ENCODE measurements at places on chromosomes 7 and 10.

GRCh38 chr10:103696411-103697145 lies 158.8 kb downstream of the SH3PXD2A start:
- peak; percentile 59 for DNase-seq

- peak; percentile 73 for DNase-seq
Observed at GRCh38 chr10:79286318-79286951, 60.8 kb upstream of the PPIF start.

- no peak for DNase-seq
Observed at GRCh38 chr7:15889507-15889906, 203.0 kb upstream of the MEOX2 start.

DNA sequence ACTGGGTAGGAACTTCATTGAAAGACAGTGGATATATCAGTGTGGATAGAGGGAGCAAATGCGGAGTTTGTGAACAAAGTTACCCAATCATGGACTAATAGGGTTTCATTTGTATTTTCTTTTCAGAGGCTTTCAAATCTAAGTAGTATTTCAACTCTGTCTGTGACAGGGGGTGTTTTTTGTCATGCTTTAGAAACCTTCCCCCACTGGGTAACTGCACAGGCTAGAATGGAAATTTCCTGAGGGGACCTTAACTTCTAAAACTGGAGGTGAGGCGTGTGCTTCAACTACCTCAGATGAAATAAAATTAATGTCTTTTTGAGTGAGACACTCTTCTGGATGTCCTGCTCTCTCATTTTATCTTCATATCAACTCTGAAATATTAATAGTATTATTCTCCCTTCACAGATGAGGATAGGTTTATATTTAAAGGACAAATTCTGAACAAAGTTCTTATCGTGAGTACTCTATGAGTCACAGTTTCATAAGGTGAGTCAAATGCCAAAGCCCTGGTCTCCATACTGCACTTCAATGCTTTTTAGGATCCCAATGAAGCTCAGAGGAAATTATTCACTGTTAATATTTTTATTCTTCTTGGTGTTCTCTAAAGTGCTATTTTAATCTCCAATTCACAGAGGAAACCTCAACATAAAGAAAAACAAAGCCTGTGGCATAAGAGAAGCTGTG lies 770.6 kb downstream of the CCSER2 start:
- DNase-seq: no peak

GRCh38 chr10:101561068-101561915 lies 26.8 kb downstream of the POLL start:
- no peak for DNase-seq

GRCh38 chr10:81848514-81848913 lies 26.5 kb upstream of the NRG3 start:
- no peak for DNase-seq

DNA sequence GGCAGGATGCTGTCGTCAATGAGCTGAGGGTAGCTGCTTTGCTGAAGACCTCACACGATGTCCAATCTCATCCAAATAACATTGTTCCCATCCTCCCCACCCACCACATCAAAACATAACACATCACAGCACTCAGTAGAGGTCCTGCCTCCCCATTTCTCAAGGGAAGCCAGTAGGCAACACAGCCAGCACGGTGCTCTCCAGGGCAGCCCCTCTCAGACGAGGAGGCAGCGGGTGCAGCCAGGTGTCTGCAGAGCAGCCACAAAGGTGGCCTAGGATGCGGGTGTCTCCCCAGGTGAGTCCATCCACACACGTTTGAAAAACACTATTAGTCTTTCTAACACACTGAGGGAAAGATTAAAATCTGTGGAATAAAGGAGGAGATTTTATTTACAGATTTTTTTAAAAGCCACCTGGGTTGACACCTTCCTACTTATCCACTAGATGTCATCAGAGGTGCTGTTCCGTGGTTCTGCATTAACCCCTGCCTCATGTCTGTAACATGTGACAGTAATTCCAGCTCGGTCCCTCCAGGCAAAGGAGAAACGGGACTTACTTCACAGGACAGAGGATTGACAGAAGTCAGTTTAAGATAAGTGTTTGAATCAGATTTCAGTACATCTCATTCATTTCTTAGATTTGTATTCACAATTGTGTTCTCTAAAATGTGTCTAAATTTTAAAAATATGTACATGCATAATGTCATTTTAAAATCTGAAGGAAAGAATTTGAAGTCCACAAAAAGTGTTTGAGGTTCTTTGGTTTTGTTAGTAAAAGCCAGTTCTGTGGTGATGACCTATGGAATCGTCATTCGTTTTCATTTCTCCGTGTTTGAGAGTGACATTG lies 68.0 kb downstream of the LANCL2 start:
- DNase-seq: no peak

DNA sequence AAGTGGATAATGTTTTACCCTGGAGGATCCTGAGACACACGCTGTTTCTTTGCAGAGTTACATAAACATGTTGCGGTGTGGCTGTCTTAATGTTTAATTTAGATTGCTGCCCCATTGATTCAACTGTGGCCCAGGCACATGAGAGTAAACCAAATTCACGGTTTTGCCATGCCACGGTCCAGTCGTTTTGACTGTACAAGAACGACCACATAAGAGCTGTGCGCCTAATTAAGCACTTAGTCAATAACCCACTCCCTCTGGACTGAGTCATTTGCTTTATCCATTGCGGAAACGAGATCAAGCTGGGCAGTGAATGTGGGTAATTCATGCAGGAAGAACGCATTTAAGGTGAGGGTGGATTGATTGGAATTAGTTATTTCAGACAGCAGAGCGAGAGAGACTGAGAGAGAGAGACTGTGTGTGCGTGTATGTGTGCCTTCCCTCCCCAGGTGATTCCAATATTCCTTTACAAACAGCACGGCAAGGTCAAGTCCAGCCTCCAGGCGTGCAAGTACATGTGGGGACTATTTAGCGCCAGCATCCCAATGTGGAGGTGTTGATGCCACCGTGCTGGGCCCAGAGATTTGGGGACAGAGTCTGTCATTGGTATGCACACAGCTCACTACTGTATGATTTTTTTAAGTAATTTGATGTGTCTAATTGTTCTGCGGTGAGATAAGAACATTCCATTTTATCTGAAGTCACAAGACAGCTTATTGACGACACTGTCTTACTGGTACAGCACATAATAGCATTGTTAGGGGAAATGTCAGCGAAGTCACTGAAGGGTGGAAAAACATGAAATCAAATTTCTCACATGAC lies 8.4 kb upstream of the TEX36 start:
- DNase-seq: no peak

DNA sequence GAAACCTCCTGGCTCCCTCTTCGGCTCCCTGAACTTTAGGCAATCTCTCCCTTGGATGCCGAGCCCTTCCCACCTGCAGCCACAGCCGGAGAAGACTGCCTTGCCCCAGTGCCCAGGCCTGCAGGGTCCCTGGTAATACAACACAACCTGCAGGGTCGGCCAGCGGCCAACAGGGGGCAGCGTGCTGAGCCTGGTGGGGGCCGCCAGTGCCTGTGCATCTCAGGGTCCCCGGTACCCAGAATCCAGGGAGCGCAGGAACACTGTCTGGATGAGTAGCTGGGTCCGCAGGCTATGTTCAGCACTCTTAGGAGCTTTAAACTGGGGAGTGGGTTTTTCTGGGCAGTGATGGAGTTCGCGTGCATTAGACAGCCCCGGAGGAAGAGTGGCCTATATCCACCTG lies 17.5 kb upstream of the C10orf71 start:
- DNase-seq: peak; percentile 12

- DNase-seq: no peak
Observed at GRCh38 chr7:375901-376305, 85.9 kb downstream of the FOXL3 start.

DNA sequence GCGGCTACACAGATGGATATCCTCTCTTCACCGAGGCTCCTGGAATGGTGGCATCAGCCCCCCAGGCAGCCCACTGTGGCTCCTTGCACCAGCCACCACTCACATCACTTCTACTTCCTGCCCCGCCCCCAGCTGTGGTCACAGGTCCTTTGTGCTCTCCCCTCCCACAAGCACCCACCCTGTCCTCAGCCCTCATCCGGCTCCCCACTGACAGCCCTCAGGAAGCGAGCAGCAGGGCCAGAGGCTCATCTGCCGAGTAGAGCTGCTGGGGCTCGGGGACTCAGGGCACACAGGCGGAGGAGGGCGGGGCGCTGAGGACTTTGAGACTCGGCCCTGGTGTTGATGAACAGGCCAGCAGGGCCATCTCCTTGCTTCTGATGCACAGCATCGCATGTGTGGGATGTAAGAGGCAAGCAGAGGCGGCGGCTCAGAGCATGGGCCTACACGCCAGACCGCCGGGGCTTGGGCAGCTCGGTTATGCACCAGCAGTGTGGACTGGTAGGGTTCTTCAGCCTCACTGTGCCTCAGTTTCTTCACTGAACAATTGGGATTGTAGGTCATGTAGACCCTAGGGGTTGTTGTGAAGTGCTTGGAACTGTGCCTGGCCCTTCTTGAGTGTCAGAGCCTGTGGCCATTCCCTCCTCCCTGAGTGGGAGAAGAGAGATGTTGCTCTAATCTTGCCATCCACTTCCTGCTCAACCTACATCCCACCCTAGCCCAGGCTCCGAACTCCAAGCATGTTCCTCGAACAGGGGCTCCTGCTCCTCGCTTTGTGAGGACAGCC lies at the start of gene PRF1:
Gene PRF1, minus strand, starts transcription at position 77 of the 784 bp plus-strand sequence. CDS start 1,839 bp downstream, outside the sequence.
- no peak for DNase-seq

GRCh38 chr7:135238112-135238744 lies 4.6 kb downstream of the STRA8 start:
- no peak for DNase-seq

- DNase-seq: no peak
Observed at GRCh38 chr7:127807829-127808228, 155.8 kb downstream of the SND1 start.

GRCh38 chr7:149199234-149199995 lies 4.1 kb downstream of the ZNF282 start:
- no peak for DNase-seq

DNA sequence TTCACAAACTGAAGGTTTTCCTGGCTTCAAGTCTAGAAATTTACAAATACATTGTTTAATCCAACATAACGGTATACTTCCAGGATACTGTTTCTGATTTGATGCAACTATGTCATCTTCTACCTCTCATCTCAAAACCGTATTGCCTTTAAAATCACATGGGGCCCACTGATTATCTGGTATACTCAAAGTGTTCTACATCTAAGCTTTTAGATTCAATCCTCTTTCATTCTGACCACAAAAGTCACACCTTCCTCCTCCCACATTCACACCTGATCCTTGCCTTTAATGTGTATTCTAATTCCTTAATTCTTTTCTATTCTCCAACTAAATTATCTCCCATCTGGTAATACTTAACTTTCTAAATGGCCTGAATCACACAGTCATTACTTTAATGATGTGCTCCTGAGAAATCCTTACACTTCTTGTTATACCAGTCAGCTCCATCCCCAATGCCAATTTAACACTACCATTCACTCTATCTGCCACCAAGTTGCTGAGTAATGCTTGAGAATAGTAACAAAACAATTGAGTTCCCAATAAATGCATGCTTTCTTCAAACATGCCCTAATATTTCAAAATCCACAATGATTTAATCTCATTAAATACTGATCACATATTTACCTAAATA lies 13.0 kb downstream of the ATAD1 start:
- no peak for DNase-seq

GRCh38 chr7:83863906-83864305 lies 215.0 kb upstream of the SEMA3E start:
- no peak for DNase-seq

DNA sequence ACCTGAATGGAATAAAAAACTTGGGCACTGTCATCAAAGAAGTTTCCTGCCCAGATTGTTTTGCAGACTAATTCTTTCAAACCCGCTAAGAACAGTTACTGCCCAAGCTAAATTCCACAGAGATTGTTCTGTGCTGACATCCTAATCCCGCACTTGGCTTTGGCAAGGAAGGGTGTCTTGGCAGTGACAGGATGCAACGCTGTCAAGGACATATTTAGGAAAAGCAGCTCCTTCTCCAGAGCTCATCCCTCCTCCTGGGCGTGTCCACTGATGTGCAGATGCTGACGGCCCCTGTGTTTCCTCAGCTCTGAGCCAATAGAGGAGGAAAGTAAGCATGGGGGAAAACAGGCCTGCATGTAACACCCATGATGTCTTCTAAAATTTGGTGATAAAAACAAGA lies 74.2 kb downstream of the EEPD1 start:
- DNase-seq: peak; percentile 79

- no peak for DNase-seq
Observed at GRCh38 chr10:132927824-132928223, 14.5 kb downstream of the CFAP46 start.

- no peak for DNase-seq
Observed at GRCh38 chr10:283916-284356, 148.7 kb downstream of the ZMYND11 start.

GRCh38 chr7:126541406-126541805 lies 711.3 kb downstream of the GRM8 start:
- no peak for DNase-seq

- DNase-seq: no peak
Observed at GRCh38 chr10:113965683-113966082, 78.0 kb upstream of the ADRB1 start.

DNA sequence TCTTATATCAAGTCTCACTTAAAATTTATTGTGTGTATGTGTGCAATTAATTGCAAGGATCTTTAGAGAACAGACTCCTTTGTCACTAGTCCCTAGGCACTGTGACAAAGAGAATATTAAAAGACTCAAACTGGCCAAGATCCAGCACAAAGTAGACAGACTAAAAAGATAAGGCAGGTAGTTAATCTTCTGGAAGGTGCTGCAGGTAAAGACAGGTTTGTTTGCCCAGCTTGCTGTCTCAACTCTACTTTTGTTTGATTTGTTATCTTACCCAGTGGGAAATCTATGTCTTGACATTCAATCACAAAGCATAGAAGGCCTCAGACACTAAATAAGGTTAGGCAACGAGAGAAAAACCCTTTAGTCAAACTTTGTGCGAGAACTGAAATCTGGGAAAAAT lies 807.9 kb upstream of the LRRN3 start:
- DNase-seq: no peak

DNA sequence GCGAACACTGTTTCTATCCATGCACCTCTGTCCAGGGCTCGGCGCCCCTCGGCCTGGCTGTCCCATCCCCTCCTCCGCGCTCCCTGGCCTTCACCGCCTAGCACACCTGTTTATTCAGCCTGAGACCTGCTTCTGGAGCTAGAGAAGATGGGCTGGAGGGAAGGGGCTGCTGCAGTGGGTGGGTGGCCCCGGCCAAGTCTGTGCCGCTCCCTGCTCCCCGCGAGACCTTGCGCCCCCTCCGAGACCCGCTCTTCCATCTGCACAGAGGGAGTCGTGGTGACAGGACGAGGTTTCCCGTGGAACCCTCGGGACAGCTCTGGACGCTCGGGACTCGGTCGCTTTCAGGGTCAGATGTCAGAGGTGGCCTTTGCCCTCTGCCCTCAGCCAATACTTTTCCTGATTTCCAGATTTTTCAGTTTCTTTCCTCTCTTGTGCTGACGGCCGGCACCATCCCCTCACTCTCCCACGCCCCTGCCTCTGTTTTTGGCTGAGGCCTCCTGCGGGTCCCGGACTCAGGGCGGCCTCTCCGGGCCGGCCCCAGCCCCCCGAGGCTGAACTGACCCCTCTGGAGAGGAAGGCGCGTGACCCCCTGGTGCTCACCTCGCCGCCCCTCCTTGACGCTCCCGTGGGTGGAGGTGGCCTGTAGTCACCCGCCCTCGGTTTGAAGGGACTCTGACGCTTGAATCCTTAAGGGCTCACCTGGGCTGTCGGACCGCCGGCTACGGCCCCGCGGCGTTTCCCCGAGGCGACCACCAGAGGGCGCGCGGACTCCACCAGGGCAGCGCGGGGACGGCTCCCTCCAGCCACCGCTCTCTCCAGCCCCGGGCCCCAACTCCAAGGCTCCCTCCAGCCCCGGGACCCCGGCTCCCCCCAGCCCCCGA lies 15.6 kb downstream of the SHH start:
- DNase-seq: peak; percentile 57

All from right hindlimb (tissue), 1 donor.